ENCODE measurements at places on chromosomes 7 and 10. TPM values are rescaled to one million over a fixed set of nuclear protein-coding genes. Genes with fewer than 3 reads are reported as not detected.

- DNase-seq: no peak
- H3K27ac ChIP-seq: no peak overlapping the region
- no peaks in the 10 kb centered on the region for H3K27me3 ChIP-seq
- H3K4me1 ChIP-seq: no peaks in the 10 kb centered on the region
- no peaks in the 10 kb centered on the region for H3K36me3 ChIP-seq
Observed at GRCh38 chr10:47081264-47081663, 170.0 kb downstream of the PTPN20 start.

The FFAR4 gene
- total RNA-seq: 4.7 TPM

GRCh38 chr7:92717993-92718716 lies 118.2 kb downstream of the CDK6 start:
- H3K36me3 ChIP-seq: no peaks in the 10 kb centered on the region
- H3K4me1 ChIP-seq: peaks cover 29% of the 10 kb centered on the region
- peak overlapping the region; percentile 71 for H3K27ac ChIP-seq
- DNase-seq: peak; percentile 66

DNA sequence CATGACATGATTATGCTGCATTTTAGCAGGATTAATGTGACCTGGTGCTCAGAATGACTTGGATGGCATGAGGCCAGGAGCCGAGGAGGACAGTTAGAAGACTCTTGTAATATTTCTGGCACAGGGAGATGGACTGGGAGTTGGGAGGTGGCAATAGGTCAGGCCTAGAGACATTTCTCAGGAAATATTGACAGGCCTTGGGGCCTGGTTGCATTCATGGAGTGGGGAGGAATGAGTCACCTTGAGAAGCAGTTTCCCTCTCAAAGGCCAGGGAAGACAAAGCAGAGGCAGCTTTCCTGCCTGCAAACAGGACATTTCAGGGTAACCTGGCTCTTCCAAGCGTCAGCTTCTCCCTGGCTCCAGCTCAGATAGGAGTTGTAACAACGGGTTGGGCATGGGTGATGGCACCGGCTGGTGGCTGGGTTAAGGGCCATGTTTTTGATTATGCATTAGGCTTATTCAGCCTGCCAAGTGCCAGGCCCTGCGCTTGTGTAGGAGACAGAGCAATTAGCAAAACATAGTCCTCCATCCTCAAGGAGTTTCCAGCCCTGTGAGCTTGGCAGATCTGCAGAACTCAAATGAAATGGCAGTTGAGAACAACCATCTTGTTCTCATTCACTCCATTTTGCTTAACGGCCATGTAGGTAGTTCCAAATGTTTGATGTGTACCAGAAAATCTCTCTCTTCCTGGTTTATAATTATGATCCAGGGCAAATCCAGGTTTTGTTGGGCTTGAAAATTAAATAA lies 38.2 kb downstream of the HK1 start:
- no peaks in the 10 kb centered on the region for H3K27me3 ChIP-seq
- H3K4me1 ChIP-seq: peaks cover 16% of the 10 kb centered on the region
- H3K4me3 ChIP-seq: no peak overlapping the region
- H3K36me3 ChIP-seq: no peaks in the 10 kb centered on the region
- DNase-seq: no peak

The AASS gene
- total RNA-seq: 36.9 TPM

The GJC3 gene
- total RNA-seq: not detected

- H3K27me3 ChIP-seq: no peaks in the 10 kb centered on the region
- H3K36me3 ChIP-seq: no peaks in the 10 kb centered on the region
- H3K4me1 ChIP-seq: no peaks in the 10 kb centered on the region
Observed at GRCh38 chr10:85177767-85178166, 849.4 kb downstream of the CCSER2 start.

The ABCA13 gene
- 5.1 TPM for total RNA-seq

The WDR86 gene
- total RNA-seq: 2.9 TPM

GRCh38 chr10:127148933-127149220 lies 47.5 kb downstream of the INSYN2A start:
- no peaks in the 10 kb centered on the region for H3K4me1 ChIP-seq
- H3K27me3 ChIP-seq: no peaks in the 10 kb centered on the region
- H3K36me3 ChIP-seq: peaks cover 4% of the 10 kb centered on the region
- no peak overlapping the region for H3K27ac ChIP-seq

DNA sequence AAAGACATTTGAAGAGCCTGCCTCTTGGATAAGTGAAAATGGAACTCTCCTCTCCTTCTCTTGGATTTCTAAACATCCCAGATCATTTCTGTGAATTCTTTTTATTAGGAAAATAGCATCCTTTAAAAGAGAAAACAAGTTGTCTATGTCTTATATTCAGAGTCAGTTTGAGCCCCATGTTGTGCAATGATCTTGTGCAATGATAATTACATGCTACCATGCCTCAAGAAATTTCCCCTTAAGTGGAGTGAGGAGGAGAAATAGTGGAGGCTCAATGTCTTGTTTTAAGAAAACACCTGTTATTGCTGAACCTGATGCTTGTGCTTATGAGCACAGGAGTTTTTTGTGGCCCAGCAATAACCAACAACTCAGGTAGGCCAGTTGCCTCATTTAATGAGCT lies 103.6 kb downstream of the NPSR1 start:
- H3K36me3 ChIP-seq: no peaks in the 10 kb centered on the region
- H3K4me1 ChIP-seq: no peaks in the 10 kb centered on the region
- no peak for DNase-seq
- H3K27ac ChIP-seq: no peak overlapping the region
- H3K4me3 ChIP-seq: no peak overlapping the region

- no peaks in the 10 kb centered on the region for H3K4me1 ChIP-seq
- no peak overlapping the region for H3K27ac ChIP-seq
- no peaks in the 10 kb centered on the region for H3K27me3 ChIP-seq
- H3K36me3 ChIP-seq: no peaks in the 10 kb centered on the region
Observed at GRCh38 chr7:126529254-126529653, 723.5 kb downstream of the GRM8 start.

The SUFU gene
- total RNA-seq: 14.0 TPM

DNA sequence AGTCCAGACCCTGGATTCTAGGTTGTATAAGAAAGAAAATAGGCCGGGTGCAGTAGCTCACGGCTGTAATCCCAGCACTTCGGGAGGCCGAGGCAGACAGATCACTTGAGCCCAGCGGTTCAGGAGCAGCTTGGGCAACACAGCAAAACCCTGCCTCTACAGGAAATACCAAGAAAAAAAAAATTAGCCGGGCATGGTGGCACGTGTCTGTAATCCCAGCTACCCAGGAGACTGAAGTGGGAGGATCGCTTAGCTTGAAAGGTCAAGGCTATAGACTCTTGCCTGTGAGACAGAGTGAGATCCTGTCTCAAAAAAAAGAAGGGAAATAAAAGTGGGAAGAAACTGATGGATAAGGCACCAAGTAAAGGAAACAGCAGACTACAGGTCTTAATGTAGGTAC lies 287.9 kb upstream of the KLF14 start:
- peaks cover 3% of the 10 kb centered on the region for H3K36me3 ChIP-seq
- H3K27ac ChIP-seq: no peak overlapping the region
- no peak for DNase-seq
- peaks cover 23% of the 10 kb centered on the region for H3K4me1 ChIP-seq

DNA sequence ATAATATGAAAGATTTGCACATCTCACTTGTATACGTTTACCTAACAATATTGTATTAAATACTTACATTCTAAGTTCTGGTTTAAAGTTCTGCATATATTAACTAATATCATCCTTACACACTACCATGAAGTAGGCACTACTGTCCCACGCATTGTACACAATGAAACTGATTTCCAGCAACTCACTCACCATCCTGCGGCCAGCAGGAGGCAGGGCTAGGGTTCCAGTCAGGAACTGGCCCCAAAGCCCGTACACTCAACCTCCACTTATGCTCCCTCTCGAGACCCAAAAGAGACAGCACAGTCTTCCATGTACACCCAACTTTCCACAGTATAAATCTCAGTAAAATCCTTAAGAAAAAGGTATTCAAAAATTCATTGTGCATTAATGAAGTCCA lies 41.4 kb downstream of the GRID1 start:
- H3K4me3 ChIP-seq: no peak overlapping the region
- no peak for DNase-seq
- H3K36me3 ChIP-seq: no peaks in the 10 kb centered on the region
- H3K4me1 ChIP-seq: no peaks in the 10 kb centered on the region
- no peak overlapping the region for H3K27ac ChIP-seq
- H3K27me3 ChIP-seq: no peaks in the 10 kb centered on the region

GRCh38 chr7:78450706-78451105 lies 652.1 kb downstream of the PHTF2 start:
- H3K4me1 ChIP-seq: no peaks in the 10 kb centered on the region
- no peak overlapping the region for H3K27ac ChIP-seq
- H3K27me3 ChIP-seq: no peaks in the 10 kb centered on the region
- H3K4me3 ChIP-seq: no peak overlapping the region

- H3K27me3 ChIP-seq: no peaks in the 10 kb centered on the region
- H3K4me3 ChIP-seq: no peak overlapping the region
- H3K4me1 ChIP-seq: peaks cover 7% of the 10 kb centered on the region
- H3K36me3 ChIP-seq: peaks cover 3% of the 10 kb centered on the region
- no peak overlapping the region for H3K27ac ChIP-seq
- no peak for DNase-seq
Observed at GRCh38 chr7:6478186-6478585, 30.4 kb upstream of the DAGLB start.

The HOXA9 gene
- total RNA-seq: 0.46 TPM

- no peaks in the 10 kb centered on the region for H3K27me3 ChIP-seq
- no peak for DNase-seq
- H3K27ac ChIP-seq: no peak overlapping the region
- H3K36me3 ChIP-seq: peaks cover 14% of the 10 kb centered on the region
- H3K4me1 ChIP-seq: peaks cover 12% of the 10 kb centered on the region
- H3K4me3 ChIP-seq: no peak overlapping the region
Observed at GRCh38 chr7:6175645-6176044, 96.8 kb downstream of the CYTH3 start.

The CH25H gene
- total RNA-seq: 4.5 TPM

The MYL10 gene
- total RNA-seq: not detected

The FAM237B gene
- not detected for total RNA-seq

The ADGRA1 gene
- 1.3 TPM for total RNA-seq

GRCh38 chr10:126384269-126384873 lies 3.9 kb downstream of the ADAM12 start:
- no peak overlapping the region for H3K4me3 ChIP-seq
- H3K36me3 ChIP-seq: no peaks in the 10 kb centered on the region
- H3K4me1 ChIP-seq: peaks cover 27% of the 10 kb centered on the region
- H3K27me3 ChIP-seq: no peaks in the 10 kb centered on the region
- no peak for DNase-seq

The TRPV5 gene
- not detected for total RNA-seq

The GPC2 gene
- 2.1 TPM for total RNA-seq

The CLCN1 gene
- total RNA-seq: 0.18 TPM

The TMEM236 gene
- total RNA-seq: 0.37 TPM

All from lung (tissue), 17 donors.